Memory B cell (primary cell): ENCODE measurements at places on chromosomes 7 and 10.

GRCh38 chr7:37379546-37380277, 69.0 kb downstream of the ELMO1 start:
- no peak for DNase-seq

DNA sequence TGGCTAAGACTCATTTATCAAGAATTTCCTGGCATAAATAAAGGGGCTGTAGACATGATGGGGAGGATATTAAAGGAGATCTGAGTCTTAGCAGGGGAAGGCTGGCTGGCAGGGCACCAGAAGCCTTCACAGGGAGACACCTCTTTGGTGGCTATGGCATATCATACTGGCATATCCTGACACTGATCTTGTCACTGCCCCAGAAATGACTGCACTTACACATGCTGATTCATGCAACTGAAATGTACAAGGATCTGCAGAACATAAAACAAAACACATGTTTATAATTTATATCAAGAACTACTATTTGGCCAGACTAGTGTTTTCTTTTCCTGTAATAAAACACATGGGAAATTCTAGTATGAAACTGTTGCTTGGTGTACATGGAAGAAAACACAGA, 5.5 kb upstream of the LIPN start:
- DNase-seq, result no peak

DNA sequence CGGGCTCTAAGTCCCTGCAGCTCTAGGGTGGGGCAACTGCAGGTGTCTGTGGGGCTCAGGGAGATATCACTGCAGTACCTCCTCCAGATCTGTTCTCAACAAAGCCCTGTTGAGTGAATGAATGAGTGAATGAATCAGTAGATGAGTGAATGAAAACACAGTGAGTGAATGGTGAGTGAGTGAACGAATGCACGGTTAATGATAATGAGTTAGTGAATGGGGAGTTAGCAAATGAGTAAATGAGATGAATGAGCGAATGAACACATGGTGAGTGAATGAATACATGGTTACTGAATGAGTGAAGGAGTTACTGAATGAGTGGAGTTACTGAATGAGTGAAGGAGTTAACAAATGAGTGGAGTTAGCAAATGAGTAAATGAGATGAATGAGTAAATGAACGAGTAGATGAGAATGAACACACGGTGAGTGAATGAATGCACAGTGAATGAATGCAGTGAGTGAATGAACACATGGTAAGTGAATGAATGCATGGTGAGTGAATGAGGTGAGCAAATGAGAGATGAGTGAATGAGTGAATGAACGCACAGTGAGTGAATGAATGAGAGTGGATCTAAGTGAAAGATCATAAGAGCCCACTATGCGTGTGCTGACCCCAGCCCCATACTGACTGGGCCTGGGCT, 34.3 kb downstream of the STK32C start:
- DNase-seq, result no peak

GRCh38 chr10:102327002-102327401, 68.5 kb upstream of the NFKB2 start:
- DNase-seq, result no peak

DNA sequence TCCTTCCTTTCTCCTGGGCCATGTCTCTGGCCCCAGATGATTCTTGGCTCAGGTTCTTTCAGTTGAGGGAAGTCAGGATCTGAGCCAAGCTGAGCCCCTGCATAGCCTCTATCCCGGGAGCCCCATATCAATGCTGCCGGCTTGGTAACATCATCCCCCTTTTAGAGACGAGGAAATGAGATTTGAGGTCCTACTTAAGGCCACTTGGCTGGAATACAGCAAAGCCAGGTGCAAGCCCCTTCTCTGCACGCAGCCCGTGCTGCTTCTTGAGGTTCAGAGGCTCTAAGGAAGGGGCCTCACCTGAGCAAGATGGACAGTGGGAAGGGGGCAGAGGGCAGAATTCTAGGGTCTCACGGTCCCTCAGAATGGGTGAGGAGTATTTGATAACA, 2.4 kb upstream of the IRF5 start:
- DNase-seq, result no peak

DNA sequence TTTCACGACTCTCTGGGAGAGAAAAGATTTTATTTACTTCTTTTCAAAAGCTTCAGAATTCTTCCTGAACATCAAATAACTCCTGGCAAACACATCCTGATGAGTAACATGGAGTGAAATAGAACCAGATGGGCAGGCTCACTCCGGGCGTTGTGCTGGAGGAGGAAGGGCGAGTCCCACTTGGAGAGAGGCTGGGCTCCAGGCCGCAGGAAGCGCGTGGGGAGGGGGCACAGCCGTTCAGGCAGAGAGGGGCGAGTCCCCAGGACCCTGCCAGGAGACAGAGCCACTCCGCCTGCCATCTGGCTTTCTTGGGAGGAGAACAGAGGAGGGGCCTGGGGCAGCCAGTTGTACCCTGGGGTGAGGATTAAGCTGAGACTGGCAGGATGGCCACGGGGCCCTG, 265.9 kb upstream of the ZMIZ1 start:
- DNase-seq, result no peak

DNA sequence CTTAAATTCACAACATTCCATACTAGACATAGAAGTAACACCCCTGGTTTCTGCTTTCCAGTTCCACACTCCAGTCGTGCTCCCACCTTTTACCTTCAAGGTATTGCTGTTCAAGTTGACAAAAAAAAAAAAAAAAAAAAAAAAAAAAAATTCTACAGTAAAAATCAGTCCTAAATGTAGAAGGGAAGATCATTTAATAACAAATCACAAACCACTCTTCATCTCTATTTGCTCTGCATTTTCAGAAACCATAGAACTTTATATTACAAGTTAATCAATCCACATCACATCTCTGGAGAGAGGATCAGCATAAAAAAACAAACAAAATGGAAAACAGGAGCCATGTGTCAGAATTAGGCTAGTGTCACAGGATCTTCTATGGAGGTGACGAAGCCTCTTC, 206.3 kb upstream of the KLF14 start:
- DNase-seq, result no peak

GRCh38 chr7:103446049-103446520, at the start of gene SLC26A5:
Gene SLC26A5, minus strand, starts transcription at chr7:103446207. Its CDS starts 24,693 bp downstream, at chr7:103421514.
- DNase-seq, result peak; percentile 13

DNA sequence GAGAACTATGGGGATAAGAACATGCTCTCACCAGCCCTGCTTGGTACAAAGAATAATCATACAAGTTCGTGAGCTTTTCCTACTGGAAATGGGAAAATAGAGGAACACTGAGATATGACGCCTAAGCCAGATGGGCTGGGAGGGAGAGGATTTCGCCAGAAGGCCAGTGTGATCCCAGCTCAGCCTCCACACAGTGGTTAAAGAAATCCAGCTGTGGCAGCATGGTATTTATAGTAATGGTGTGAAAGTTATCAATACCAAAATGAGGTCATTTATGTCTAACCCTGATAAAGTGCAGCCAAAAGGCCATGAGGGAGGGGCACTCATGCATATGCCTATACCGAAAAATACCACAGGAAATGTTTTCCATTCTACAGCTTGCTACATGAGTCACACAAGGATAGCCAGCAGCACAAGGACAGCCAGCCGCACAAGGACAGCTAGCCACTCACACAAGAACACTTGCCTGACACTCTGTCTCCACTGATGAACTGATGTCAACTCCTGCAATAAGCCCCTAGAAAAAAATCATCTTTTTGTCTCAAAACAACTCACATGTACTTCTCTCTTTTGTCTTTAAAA, 49.4 kb downstream of the FRMPD2 start:
- no peak for DNase-seq

DNA sequence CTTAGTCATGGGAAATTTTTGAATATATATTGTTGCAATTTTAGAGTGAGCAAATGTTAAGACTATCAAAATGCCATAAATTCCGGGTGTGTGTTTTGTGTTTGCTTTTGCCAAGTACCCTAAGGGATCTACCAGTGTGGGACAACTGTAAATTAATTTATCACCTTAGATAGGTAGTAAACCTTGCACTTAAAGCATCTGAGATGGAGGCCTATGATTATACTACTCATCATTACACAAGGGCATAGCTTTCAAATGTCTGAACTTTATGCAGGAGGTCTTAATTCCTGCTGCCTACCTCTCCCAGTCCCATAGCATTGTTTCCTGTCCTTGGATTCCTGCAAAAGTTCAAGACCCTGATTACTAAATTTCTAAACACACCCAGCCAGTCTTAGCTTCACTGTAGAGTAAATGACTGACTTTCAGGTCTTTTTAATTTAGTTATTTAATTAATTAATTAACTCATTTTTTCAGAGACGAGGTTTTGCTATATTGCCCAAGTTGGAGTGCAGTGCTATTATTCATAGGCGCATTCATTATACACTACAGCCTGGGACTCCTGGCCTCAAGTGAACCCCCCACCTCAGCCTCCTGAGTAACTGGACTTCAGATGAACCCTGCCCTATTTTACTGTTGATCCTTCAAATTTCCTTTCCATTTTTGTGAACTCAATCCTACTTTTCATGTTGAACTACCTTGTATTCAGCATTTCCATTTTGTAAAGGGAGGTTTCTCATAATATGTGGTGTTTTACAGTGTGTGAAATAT, 47.0 kb downstream of the THSD7A start:
- no peak for DNase-seq

- no peak for DNase-seq
Observed at GRCh38 chr10:17912754-17913153, 39.0 kb upstream of the SLC39A12 start.

GRCh38 chr10:132532749-132533560, 4.6 kb upstream of the INPP5A start:
- no peak for DNase-seq

DNA sequence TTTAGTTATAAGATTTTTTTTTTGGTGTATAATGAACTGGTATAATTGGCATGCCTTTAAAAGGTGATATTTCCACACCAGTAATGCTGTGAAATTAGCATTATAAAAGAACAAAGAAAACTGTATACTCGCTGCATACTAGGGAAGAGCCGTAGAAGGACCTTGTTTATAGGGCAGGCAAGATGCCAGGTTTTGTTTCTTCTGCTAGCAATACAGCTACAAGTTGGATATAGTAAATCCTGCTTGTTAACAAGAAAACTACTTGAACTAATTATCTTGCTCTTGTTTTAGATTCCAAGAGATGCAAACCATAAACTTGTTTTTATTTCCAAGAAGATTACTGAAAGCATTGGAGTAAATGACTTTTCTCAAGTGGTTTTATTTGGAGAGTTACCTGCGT, 1.9 kb downstream of the DNAH11 start:
- no peak for DNase-seq

DNA sequence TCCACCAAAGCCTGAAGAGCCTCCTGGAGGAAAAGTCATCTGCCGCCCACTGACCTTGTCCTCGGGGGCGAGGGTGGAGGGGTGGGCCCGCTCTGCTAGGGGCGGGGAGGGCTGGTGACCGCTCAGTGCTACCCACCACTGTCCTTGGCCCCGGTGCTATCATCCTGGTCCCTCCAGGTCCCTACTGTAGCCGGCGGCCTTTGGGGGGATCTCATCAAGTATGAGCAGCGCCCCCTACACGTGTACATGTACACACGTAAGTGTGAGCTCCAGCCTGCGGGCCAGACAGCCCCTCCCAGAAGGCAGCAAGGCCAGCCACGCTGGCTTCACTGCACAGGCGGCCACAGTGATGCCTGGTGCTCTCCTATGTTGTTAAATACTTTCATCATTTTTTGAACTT, 19.6 kb downstream of the TTYH3 start:
- no peak for DNase-seq

GRCh38 chr10:33153968-33154327, 180.5 kb downstream of the NRP1 start:
- no peak for DNase-seq

DNA sequence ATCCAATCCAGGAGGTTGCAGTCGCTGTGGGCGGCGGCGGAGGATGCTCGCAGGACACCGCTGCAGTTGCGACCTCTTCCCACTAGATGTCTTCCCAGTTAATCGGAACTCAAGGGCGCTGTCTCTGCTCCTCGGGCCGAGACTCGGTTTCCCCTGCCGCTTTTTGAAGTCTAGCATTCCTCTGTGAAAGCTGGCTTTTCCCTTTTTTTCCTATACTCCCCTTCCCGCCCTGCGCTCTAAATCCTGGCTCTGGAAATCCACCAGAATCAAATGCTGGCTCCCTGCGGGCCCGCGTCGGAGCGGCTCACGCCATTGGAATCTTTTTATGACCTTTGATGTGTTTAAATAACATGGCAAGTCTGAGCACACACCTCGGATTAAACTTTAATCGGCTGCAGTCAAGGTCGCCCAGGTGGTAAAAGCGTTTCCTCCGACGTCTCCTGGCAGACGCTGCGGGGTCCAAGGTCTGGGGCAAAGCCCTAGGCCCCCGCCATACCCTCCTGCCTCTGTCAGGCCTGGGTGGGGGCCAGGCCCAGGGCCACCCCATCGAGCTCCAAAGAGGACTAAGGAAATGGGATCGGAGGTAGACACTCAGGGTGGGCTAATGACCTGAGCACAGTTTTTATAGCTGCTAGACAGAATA, 10.7 kb upstream of the HOXA13 start:
- no peak for DNase-seq

DNA sequence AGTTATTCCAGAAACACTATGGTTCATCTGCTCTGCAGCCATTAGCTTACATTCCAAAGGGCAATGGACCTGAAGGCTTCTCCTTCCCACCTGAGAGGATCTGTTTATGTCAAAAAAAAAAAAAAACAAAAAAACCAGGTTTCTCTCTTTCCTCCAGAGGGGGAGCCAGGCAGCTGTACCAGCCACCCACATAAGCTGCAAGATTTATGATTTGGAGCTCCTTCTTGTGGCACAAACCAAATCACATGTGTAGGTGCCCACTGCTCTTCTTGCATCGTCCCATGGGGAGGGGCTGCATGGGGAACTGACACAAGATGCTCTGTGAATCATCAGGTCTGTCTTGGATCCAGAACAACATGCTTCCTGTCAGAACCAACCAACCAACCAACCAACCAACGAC, 231.6 kb upstream of the IGFBP3 start:
- DNase-seq, result no peak
